Astrocyte of the hippocampus (primary cell): ENCODE measurements at places on chromosomes 2 and 18.

GRCh38 chr18:31744321-31745067 is 16.2 kb downstream of the SLC25A52 start:
- DNase-seq: no peak

DNA sequence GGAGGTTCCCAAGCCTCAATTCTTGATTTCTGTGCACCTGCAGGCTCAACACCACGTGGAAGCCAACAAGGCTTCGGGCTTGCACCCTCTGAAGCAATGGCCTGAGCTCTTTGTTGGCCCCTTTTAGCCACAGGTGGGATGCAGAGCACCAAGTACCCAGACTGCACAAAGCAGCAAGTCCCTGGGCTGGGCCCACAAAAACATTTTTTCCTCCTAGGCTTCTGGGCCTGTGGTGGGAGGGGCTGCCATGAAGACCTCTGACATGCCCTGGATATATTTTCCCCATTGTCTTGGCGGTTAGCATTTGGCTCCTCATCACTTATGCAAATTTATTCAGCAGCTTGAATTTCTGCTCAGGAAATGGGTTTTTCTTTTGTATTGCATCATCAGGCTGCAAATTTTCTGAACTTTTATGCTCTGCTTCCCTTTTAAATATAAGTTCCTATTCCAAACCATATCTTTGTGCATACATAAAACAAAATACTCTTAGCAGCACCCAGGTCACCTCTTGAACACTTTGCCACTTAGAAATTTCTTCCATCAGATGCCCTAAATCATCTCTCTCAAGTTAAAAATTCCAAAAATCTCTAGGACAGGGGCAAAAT is 9.0 kb upstream of the MATN3 start:
- DNase-seq: no peak

DNA sequence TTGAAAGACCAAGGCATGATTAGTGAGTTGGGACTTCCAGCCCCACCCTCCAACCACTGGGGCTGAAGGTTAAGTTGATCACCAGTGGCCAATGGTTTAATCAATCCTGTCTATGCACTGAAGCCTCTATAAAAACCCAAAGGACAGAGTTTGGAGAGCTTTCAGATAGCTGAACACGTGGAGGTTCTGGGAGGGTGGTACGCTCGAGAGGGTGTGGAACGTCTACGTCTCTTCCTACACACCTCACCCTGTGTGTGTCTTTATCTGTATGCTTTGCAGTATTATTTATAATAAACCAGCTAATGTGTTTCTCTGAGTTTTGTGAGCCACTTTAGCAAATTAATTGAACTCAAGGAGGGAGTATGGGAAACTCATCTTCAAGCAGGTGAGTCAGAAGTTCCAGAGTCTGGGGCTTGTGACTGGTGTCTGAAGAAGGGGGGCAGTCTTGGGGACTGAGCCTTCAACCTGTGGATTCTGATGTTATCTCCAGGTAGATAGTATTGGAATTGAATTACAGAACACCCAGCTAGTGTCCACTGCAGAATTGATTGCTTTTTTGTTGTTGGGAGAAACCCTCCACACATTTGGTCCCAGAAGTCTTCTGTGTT is 20.3 kb downstream of the ACTR3 start:
- no peak for DNase-seq

DNA sequence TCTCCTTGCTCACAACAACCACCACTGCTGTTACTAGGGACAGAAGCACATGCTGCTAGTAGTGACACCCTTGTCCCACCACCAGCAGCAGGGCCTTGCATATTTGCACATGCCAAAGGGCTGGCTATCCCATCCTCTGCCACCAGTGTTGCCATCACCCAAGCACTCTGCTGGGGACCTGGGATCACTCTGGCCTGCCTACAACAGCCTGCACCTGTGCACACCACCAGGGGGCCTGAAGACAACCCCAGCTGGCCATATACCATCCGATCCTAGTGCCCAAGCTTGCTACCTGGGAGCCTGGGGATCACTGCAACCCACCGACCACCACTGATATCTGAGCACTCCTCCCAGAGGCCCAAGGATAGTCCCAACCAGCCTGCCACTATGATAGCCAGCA is 99.9 kb upstream of the FANCL start:
- no peak for DNase-seq

DNA sequence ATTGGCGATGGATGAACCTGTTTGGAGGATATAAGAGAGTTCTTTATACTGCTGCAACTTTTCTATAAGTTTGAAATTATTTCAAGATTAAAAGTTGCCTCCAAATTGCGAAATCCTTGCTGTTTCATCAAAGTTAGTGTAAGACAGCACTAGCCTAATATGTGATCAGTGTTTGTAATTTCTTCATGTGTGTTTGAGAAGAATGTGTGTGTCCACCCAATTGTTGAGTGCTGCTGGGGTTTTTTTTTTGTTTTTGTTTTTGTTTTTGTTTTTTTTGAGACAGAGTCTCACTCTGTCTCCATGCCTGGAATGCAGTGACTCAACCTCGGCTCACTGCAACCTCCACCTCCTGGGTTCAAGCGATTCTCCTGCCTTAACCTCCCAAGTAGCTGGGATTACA is 33.4 kb downstream of the CDK15 start:
- DNase-seq: no peak

DNA sequence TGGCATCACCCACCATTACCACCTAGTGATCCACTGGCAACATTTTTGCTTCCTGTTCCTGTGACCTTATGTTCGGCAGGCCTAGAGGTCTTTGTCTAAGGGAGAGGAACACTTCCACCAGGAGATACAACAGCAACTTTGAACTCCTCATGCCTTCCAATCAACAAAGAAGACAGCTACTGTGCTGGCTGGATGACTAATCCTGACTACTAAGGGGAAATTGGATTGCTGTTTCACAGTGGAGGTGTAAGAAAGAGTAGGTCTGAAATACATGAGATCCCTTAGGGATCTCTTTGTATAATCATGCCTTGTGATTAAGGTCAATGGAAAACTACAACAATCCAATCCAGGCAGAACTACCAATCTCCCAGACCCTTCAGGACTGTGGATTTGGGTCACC is 45.2 kb downstream of the EIF2AK3 start:
- DNase-seq: no peak

- no peak for DNase-seq
Measured at GRCh38 chr2:205034034-205034433, 488.8 kb downstream of the PARD3B start.

DNA sequence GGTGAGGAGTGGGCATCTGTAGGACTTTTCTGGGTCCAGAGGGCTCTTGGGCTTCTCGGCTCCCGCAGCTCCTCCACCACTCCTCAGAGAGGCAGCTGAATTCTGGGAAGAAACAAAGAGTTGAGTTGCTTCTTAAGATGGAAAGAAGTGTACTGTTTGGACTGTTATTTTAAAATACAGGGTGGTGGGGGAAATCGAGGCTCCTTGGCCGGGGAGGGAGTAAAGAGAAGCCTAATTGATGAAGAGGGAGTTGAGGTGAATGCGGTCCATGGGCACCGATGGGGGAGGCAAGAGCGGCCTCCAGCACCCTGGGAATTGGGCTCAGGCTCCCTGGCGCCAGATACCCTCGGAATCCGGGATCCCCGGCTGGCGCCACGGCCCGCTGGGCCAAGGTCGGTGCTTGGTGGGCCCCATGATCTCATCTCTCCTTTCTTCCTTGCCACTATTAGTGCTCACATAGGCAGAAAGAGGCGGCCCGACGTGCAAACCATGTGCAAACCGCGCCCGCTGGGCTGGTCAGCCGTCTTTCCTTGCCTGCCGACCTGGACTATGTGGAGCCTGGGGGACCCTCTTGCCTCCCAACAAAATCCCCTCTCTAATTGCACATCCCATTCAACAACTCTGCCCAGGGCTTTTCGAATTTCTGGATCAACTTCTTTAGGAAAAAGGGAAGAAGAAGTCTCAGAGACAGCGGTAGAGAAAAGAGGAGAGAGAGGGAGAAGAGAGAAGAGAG is 604 bp upstream of the SIX3 start:
- no peak for DNase-seq

GRCh38 chr2:28367667-28368356 is 24.8 kb upstream of the FOSL2 start:
- DNase-seq: no peak

DNA sequence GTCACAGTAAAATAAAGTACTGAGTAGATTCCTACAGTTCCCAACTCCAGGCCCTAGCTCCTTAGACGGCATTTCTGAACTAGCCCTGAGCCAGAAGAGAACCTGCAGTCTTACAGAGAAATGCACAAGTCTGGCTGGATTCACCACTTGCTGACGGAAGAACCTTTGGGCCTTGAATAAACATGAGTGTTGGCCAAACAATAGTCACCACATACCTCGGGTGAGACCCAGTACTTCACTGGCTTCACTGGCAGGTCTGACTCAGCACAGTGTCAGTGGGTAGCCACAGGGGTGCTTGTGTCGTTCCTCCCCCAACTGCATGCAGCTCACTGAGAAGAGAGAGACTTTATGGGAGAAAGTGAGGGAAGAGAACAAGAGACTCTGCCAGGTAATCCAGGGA is 88.9 kb downstream of the TMEM185B start:
- DNase-seq: peak; percentile 95

DNA sequence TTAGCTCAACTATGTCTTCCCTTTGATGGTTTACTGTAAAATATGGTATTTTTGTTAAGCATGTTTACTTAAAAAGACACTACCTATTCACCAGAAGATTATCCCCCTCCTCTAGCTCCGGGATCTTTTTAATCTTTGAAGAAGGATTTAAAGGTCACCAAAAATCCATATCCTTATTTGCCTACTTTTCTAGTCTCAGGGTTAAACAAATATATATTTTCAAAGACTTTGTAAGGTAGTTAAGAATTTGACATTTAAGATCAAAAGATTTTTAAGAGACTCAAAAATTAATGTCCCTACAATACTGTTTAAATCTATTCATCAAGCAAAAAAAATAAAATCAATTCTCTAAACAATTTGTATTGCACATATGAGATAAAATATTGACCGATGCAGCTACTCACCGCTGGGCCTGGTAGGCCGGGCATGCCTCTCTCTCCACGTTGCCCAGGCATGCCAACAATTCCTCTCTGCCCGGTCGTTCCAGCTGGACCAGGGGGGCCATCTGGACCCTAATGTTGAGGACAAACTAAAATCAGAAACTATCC is 76.1 kb downstream of the COL3A1 start:
- DNase-seq: no peak

DNA sequence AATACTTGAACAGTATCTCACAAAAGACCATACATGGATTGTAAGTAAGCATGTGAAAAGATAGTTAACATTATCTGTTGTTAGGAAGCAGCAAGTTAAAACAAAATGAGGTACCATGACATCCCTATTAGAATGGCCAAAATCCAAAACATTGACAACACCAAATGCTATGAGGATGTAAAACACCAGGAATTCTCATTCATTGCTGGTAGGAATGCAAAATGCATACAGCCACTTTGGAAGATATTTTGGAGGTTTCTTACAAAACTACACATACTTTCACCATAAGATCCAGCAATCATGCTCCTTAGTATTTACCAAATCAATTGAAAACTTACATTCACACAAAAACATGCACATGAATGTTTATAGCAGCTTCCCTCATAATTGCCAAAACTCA is 30.9 kb upstream of the ICOS start:
- no peak for DNase-seq

GRCh38 chr2:236642584-236643291 is 73.1 kb downstream of the ACKR3 start:
- peak; percentile 96 for DNase-seq

GRCh38 chr2:105768961-105769452 is 24.3 kb downstream of the NCK2 start:
- peak; percentile 49 for DNase-seq

- DNase-seq: no peak
Measured at GRCh38 chr2:111216811-111217652, 96.3 kb downstream of the BCL2L11 start.

GRCh38 chr2:197620133-197620532 is 55.3 kb downstream of the RFTN2 start:
- DNase-seq: no peak

GRCh38 chr18:70892381-70892780 is 603.5 kb downstream of the SOCS6 start:
- DNase-seq: no peak

- no peak for DNase-seq
Measured at GRCh38 chr2:48467637-48468036, 62.3 kb upstream of the STON1 start.
